ENCODE measurements at places on chromosomes 3 and 15. TPM values are rescaled to one million over a fixed set of nuclear protein-coding genes. Genes with fewer than 3 reads are reported as not detected.

GRCh38 chr3:182981038-182981380 is 671 bp upstream of the DCUN1D1 start:
- no peak for DNase-seq

GRCh38 chr3:8500989-8501370 is 643 bp upstream of the LMCD1 start:
- peak; percentile 57 for DNase-seq

DNA sequence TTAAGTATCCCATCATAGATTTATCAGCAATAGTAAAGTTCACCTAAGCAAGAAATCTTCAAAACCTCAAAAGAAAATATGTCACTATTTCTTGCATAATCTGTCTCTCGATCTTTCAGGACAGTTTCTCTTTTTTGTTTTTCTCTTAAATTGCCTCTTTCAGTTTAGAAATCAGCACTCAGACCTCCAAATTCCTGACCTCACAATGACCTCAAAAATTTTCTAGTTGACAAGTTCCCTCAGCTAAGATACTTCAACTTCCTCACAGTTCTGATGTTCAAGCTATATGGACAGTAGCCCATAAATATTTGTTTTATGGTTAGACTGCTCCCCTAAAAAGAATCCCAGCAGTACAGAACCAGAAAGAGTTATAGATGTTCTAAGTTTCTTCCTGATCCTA is 24.1 kb downstream of the SLC24A5 start:
- DNase-seq: no peak

The THRB gene
- 0.36 TPM for total RNA-seq

- DNase-seq: no peak
Observed at GRCh38 chr3:186888569-186888968, 41.8 kb upstream of the ST6GAL1 start.

The ISG20 gene
- total RNA-seq: 2.1 TPM

DNA sequence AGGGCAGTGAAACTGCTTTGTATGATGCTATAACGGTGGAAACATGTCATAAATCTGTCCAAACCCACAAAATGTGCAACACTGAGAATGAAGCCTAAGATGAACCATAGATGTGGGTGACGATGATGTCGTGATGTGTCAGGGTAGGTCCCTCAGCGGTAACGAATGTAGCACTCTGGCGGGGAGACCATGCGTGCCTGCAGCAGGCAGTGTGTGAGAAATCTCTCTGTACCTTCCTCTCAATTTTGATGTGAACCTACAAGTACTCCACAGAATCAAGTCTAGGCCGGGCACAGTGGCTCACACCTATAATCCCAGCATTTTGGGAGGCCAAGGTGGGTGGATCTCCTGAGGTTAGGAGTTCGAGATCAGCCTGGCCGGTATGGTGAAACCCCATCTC is 268.2 kb upstream of the LYSMD4 start:
- DNase-seq: no peak

GRCh38 chr3:141081141-141081795 is 30.1 kb downstream of the SPSB4 start:
- peak; percentile 25 for DNase-seq

- DNase-seq: no peak
Observed at GRCh38 chr3:105905328-105905727, 36.5 kb upstream of the CBLB start.

DNA sequence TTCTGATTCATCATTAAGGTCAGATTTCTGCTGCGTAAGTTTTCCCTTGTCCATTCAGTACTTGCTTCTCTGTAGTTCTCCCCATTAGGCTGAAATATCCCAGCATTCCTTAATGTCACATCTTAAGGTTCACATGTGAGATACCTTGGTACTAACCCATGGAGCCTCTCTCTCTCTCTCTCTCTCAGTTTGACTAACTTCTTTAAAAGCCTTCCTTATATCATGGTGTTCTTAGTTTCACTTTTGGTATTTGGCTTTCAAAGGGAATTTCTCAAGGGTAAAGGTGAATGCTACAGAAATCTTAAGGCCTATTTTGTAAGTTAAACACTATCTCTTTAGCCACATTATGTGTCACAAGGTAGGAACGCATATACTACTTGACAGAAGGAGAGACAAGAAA is 427.3 kb upstream of the ZNF717 start:
- no peak for DNase-seq

DNA sequence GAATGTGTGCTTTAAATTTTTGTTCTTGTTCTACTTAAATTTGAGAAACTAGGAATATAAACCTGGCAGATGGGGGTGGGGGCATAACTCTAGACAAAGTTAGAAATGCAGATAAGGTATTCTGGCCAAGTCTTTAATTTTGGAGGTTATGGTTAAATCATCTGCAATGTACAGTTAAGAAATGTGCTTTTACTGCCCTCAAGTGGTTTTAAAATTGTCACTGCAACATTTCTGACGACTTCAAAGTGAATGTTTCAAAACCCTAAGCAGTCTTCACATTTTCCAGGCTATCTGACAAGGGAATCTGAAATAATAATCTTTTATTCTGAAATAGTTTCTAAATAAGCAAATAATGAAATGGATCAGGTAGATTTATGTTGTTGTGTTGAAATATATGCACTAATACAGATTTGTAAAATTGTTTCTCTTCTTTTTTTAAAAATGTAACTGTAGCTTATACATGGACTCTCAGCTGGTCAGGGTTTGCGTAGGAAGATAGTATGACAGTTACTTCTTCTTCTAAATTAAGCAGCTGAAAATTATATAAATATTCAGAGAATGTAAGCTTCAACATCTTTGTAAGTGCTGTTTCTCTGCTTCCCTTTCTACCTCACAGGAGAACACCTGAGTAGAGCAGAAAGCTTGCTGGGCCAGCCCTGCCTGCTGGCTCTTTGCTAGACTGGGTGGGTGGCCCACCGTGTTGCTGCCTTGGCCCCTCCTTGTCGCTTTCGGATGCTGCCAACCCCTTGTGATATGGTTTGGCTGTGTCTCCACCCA is 45.0 kb downstream of the SUCNR1 start:
- DNase-seq: peak; percentile 38

DNA sequence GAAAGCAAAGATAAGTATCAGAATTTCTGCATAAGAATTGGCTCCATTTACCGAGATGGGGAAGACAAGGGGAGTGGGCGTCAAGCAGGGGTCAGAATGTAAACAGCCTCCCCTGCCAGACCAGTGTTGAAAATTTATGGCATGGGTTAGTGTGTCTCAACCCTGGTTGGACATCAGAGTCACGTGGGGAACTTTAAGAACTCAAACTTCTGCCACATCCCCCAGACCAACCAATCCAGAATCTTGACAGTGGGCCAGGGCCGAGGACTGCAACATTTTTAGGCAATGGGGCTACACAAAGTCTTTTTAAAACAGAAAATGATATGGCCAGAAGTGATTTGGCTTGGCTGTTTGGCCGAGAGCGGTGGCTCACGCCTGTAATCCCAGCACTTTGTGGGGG is 14.3 kb upstream of the MASP1 start:
- DNase-seq: no peak
